Activated T-cell treated with anti-CD3 and anti-CD28 coated beads for 24 hours (primary cell): ENCODE measurements at places on chromosomes 2 and 18.
A peak's percentile ranks its signal among the peaks of the same experiment; 100 is the strongest.

DNA sequence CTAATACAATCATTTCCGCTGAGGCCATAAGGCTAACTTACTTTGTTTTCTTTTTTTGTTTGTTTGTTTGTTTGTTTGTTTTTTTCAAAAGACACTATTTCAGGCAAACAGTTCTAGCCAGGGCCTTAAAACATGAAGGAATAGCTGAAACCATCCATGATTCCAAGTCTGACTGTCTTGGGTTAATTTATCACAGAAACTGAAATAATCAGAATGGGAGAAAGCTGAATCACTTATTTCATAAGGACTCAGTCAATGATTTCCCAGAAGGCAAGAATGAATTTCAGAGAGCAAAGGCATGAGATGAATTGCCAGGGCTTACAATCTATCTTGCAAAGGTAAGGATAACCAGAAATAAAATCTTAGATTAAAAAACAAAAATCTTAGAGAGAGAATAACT lies 1315.1 kb downstream of the SUCLG1 start:
- DNase-seq = no peak

- DNase-seq = no peak
These were observed 22.0 kb downstream of the AP1S3 start for GRCh38 chr2:223815186-223815883.

GRCh38 chr2:200065477-200065876 lies 110.1 kb downstream of the MAIP1 start:
- no peak for DNase-seq

- no peak for DNase-seq
These were observed 29.5 kb downstream of the INPP4A start for GRCh38 chr2:98473995-98474780.

- no peak for DNase-seq
These were observed 63.0 kb upstream of the PGAP1 start for GRCh38 chr2:196989496-196989895.

DNA sequence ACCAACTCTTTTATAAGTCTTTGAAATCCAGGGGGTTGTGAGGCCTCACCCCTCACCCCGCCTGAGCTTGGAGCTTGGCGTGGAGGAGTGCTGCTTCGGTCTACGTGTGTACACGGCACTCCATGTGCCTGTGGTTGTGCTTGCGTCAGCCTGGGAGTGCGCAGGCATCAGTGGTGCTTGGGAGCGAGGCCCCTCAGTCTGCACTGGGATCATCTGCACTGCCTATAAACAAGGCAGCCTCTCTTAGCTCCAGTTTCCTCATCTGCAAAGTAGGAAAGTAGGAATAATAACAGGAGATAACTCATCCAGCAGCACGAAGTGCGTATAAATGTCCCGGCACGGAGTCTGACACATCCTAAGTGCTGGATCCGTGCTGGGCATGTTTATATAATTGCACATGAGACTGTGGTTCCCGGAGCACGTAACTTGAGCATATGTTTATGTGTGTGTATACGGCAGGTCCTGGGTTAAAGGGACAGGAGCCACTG lies 1.2 kb downstream of the GYPC start:
- DNase-seq = peak; percentile 46

DNA sequence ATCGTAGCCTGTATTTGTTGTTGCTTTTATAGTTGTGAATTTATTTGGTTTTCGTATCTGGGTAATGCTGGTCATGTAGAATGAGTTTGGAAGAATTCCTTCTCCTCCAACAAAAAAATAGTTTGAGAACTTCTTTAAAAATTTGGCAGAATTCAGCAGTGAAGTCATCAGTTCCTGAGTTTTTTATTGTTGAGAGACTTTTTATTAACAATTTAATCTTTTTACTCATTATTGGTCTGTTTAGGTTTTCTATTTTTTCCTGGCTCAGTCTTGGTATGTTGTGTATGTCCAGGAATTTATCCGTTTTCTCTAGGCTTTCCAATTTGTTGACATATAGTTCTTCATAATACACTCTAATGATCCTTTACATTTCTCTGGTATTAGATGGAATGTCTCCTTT lies 1613.3 kb upstream of the PIK3C3 start:
- no peak for DNase-seq

DNA sequence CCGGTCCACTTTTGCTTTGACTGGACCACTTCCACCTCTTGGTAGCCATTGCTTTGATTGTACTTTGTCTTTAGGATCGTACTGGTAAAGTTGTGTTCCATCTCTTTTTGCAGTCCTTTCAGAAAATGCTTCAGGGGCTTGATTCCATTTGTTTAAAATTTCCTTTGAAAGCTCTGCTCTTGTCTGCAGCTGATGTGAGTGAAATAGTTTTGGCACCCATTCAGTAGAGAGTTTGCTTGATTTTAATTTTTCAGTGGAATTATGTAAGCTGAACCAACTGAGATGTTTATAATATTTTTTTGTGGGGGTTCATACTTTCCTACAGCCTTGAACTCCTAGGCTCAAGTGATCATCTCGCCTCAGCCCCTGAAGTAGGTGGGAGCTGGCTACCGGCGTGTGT lies 7.6 kb upstream of the MIB1 start:
- no peak for DNase-seq

DNA sequence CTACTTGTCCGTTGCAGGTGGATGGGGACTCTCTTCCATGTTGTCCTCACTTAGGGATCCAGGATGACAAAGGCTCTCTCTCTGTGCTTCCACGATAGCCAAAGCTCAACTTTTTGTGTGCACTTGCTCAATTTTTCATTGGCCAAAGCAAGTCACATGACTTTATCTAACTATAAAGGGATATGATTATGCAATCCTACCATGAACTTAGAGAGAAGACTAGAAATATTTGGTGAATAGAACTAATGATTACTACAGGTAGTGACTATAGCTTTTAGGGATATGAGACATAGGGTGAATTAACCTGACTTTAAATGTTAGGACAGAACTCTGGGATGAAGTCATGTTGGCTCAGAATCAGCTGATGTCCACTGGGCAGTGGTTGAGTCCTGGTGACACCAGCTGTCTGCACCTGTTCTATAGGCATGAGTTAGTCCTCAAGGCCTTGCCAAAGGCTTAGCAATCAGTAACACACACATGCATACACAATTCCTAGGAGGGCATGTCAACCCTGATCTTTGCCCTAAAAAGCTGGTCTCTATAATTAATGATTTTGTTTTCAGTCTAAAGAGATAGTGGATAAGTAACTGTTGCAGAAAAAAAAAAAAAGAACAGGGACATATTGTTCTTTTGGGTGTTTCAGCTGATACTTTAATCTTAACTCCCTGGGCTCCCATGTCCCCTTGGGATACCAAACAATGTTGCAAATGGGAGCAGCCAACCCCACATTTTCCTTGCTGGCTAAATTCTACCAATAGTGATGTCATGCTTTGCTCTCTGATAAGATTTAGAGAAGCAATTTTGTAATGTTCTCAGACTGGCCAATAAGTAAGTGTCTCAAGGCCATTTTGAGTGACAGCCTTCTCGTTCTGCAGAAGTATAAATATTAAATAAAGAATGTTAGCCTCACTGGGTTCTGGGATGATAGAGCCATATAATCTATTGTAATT lies 12.5 kb upstream of the HK2 start:
- no peak for DNase-seq

DNA sequence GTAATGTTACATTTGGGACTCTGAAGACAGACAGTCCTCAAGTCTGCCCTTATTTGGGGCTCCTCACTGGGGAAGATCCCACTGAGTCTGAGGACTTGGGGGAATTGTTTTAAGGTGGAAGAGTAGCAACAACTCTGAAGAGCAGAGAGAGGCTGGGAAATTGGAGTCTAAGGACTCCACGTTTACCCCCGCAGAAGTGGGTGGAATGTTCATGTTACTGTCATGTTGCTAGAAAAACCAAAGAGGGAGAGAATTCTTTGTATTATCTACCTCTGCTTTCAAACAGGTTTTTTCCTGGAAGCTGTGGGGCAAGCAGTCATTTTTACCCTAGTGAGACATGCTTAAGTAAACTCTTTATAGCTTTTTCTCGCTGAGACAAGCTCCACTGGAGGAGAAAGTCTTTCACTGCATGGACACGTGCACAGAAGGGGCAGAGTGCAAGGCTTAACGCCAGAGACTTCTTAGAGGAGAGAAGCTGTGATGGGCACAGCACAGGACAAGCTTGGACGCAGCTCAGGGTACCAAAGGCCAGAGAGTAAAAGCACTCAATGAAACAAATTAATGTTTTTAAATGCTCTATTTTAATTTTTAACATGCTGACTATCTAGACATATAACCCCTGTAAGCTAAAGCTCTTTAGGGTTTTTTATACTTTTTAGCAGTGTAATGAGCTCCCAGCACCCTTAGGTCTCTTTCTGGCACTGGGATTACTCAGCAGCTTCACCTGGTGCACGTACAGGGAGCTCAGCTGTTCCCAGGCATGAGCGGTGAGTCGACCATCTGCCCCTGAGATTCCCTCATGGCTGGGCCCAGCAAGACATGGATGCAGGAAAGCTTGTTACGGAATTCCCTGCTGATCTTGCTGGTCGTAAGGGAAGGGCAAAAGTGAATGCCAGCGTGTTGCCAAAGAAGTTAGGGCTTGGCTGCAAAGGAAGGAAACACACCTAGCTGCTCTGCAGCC lies 54.5 kb upstream of the BIN1 start:
- no peak for DNase-seq

GRCh38 chr2:62868947-62869346 lies 163.4 kb downstream of the EHBP1 start:
- DNase-seq = no peak

GRCh38 chr2:62499430-62500060 lies 6.5 kb downstream of the TMEM17 start:
- DNase-seq = no peak

GRCh38 chr2:133726973-133727372 lies 158.7 kb upstream of the NCKAP5 start:
- no peak for DNase-seq

- no peak for DNase-seq
These were observed 2.3 kb downstream of the ARL4C start for GRCh38 chr2:234494361-234495250.
